Neural progenitor cell (in vitro differentiated cells): ENCODE measurements at places on chromosomes 16 and 17. TPM values are rescaled to one million over a fixed set of nuclear protein-coding genes. Genes with fewer than 3 reads are reported as not detected.

DNA sequence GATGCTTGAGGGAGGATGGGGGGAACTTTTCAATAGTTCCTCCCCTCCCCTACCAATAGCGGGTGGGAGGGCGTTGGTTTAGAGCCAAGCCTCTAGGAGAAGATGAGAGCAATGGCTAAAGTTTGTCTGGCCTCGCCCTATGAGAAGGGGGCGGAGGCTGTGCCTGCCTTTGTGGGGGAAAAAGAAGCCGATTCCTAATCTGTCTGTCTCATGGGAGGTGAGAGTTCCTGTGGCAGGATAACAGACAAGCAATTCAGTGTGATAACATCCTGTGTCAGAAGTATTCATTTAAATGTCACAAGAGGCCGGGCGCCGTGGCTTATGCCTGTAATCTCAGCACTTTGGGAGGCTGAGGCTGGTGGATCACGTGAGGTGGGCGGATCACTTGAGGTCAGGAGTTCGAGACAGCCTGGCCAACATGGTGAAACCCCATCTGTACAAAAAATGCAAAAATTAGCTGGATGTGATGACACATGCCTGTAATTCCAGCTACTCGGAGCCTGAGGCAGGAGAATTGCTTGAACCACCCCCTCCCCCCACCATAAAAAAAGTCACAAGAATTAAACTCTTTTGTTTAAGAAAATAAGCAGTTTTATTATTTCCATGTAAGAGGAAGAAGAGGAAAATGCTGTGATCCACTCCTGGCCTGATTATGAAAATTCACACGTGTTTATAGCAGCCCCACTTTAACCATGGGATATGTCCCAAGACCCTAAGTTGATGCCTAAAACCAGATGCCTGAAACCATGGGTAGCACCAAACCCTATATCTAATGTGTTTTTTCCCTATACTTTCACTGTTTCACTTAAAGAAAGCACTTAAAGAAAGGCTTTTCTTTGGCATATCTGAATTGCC is 1.7 kb downstream of the SLFN5 start:
- peak; percentile 42 for DNase-seq

DNA sequence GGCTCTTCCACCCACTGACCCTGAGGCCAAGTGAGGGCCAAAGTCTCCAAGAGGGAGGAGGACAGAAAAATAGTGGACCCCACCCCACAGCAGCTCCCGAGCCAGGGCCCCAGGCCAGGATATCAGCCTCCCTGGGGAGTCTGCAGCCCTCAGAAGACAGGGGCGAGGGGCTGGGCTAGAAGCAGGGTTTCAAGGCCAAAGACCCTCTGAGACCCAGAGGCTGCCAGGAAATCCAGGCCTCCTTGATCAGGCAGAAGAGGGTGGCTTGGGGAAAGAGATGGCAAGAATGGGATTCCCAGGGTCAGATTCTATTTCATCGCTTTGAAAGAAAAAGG is 156.1 kb downstream of the ZNF423 start:
- no peak for DNase-seq

DNA sequence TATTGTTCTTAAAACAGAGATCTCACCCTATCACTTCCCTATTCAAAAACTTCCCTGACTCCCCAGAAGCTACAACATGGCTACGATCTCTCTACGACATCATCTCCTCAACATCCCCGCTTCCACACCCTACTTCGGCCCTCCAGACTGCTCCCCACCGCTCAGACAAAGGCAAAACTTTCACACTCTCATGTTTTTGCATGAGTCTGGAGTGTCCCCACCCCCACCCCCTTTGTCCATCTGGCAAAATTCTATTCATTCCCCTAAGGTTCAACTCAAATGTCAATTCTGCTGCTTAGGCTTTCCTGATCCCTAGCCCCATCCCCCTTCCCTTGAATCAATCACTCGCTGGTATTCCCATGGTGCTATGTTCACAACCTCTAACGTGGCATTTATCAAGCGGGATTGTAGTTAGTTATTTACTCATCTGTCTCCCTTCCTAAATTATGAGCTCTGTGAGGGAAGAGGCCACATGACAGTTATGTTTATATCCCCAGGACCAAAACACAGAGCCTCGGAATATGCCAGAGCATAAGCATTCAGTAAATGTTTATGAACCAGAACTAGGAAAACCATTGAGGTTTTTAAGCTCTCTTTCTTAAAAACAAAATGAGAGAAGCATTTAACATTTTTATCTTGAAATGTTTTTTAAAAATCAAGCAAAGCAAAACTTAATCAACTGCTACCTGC is 55.9 kb downstream of the STX8 start:
- peak; percentile 6 for DNase-seq

GRCh38 chr16:5509336-5509735 is 411.7 kb upstream of the EEF2KMT start:
- DNase-seq, result no peak

The RPGRIP1L gene
- total RNA-seq, result 18.6 and 23.2 TPM in 2 replicates

The TLCD3A gene
- total RNA-seq, result 13.4 and 24.3 TPM in 2 replicates
